ENCODE measurements at places on chromosomes 6 and 20.

GRCh38 chr20:3222635-3223600 lies 13.6 kb downstream of the ITPA start:
- peak; percentile 75 for DNase-seq

DNA sequence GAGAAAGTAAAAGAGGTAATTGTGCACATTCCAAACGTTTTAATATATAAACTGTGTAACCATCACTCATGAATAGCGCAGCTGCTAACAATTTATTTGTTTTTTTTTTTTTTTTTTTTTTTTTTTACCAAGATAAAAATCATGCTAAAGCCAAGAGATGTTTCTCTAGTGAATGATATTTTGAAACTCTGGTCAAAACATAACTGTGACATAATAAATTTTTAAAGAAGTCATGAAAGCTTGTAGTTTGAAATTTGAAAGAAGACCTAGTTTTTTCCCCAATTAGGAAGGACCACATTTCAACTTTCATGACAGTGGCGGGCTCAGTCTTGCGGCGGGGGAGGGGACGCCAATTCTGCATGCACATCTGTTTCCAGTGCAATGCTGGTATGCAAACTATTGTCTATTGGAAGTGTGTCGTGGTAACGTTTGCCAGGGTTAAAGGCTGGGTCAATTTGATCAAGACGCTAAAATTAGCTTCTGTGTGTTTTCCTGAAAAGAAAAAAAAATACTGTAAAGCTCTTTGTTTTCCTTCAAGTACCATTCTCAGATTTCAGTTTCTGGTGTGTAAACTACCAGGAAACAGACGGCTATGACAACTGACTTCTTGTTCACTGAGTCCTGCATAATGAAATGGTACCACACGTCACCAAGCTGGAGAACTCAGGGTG lies 211.9 kb downstream of the FOXC1 start:
- DNase-seq: no peak

- no peak for DNase-seq
These were observed 43.8 kb downstream of the ARFGEF2 start for GRCh38 chr20:48965189-48965910.

- DNase-seq: no peak
These were observed 258.9 kb upstream of the SOX4 start for GRCh38 chr6:21334651-21335050.
